ENCODE measurements at places on chromosomes 4 and X.

DNA sequence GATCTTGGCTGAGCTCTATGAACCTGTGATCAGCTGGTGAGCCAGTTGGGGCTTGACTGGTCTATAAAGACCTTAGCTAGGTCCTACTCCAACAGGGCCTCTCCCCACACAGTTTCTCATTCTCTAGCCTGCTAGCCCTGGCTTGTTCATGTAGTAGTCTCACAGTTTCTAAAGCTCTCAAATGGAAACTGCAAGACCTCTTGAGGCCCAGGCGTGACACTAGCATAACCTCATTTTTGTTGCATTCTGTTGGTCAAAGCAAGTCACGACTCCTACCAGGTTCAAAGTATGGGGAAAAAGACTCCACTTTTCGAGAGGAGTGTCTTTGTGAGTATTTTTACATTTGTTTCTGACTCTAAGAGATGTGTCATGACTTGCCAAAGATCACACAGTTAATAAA lies 50.9 kb downstream of the CEP44 start:
- DNase-seq = no peak

DNA sequence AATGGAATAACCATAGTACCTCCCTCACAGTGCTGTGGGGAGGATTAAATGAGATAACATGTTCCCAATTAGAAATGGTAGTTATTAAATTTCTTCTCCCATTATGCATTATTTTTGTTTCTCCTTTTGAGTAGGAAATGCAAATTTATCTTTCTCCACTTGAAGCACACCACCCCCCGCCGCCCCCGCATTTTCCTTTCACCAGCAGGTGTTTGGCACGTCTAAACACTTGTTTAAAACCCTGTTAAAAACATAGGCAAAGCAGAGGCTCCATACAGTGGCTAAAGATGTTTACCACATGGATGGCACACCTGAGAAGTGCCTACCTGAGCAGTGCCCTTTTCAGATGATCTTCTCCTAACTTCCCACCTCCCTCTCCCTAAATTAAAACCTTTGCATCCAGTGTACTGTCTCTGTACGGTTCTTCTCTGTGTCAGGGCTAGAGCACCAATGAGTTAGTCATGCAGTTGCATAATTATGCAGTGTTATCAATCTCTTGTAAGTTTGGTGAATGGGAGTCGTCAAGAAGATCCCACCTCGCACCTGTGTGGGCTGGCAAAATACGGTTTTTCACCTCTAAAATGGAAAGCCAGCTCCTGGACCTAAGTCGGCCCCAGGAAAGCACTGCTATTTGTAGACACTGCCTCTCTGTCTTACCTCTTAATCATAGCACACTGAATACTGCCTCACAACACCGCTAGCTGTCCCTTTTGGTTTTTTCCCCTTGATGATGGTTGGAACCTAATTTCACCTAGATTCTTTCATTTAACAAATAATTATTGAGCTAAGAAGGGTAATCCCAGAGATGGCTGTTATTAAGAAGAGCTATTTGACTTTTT lies 122.0 kb downstream of the CT47B1 start:
- no peak for DNase-seq

- no peak for DNase-seq
These were observed 3.5 kb upstream of the SERTM2 start for GRCh38 chrX:111507933-111508332.

DNA sequence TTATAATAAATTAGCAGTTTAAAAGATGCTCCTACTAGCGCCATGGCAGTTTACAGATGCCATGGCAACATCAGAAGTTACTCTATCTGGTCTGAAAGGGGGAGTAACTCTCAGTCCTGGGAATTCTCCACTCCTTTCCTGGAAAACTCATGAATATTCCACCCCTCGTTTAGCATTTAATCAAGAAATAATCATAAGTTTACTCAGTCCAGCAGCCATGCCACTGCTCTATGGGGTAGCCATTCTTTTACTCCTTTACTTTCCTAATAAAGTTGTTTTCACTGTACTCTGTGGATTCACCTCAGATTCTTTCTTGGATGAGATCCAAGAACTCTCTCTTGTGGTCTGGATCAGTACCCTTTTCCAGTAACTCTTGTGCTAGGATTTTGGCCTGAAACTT lies 52.3 kb downstream of the GUCY1B1 start:
- no peak for DNase-seq

DNA sequence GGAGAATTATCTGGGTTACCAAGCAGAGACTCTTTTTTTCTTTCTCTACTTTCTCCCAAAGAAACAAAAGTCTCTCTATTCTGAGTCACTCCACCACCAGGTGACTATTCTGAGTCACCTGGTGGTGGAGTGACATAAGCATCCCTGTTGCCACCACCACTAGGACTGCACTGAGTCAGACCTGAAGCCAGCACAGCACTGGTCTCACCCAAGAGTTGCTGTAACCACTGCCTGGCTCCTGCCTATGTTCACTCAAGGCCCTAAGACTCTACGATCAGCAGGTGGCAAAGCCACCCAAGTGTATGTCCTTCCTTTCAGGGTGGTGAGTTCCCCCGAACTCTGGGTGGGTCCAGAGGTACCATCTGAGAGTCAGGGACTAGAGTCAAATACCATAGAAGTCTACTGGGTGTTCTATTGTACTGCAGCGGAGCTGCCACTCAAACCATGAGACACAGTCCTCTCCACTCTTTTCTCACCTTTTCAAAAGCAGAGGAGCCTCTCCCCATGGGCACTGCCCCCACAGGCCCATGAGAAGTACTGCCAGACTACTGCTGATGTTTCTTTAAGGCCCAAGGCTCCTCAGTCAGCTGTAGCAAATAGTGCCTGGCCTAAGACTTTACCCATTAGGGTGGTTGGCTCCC lies 209.6 kb upstream of the IRS4 start:
- no peak for DNase-seq

GRCh38 chrX:24482823-24483415 lies 17.8 kb downstream of the PDK3 start:
- no peak for DNase-seq

- no peak for DNase-seq
These were observed 59.1 kb downstream of the CASP3 start for GRCh38 chr4:184590196-184590595.

DNA sequence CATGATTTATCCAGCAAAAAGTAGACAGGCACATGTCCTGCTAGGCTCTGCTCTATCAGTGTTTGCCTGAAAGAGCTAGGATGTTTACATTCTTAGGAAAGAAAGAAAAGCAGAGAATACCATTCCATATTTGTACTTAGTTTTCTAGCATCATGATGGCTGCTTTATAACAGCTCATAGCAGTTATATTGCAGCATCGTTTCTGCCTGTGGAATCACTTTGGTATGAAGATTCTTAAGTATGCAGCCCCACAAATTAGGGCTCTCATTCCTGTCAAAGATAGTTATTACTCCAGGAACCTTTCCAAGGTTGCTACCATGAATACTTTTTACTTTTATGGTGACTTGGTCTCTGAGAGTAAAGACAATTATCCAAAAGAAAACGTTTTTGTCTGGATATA lies 119.0 kb upstream of the MYOZ2 start:
- no peak for DNase-seq

GRCh38 chr4:1247864-1248244 lies 1.1 kb downstream of the CTBP1 start:
- no peak for DNase-seq

DNA sequence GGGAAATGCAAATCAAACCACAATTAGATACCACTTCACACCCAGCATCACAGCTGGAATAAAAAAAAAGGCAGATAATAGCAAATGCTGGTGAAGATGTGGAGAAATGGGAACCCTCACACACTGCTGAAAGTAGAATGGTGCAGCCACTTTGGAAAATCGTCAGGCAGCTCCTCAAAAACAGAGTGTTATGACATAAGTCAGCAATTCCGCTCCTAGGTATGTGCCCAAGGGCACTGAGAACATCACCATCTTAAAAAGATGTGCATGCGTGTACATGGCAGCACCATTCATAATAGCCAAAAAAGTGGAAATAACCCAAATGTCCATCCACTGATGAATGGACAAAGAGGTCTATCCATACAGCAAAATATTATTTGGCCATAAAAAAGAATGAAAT lies 28.0 kb downstream of the HMX1 start:
- DNase-seq = no peak

DNA sequence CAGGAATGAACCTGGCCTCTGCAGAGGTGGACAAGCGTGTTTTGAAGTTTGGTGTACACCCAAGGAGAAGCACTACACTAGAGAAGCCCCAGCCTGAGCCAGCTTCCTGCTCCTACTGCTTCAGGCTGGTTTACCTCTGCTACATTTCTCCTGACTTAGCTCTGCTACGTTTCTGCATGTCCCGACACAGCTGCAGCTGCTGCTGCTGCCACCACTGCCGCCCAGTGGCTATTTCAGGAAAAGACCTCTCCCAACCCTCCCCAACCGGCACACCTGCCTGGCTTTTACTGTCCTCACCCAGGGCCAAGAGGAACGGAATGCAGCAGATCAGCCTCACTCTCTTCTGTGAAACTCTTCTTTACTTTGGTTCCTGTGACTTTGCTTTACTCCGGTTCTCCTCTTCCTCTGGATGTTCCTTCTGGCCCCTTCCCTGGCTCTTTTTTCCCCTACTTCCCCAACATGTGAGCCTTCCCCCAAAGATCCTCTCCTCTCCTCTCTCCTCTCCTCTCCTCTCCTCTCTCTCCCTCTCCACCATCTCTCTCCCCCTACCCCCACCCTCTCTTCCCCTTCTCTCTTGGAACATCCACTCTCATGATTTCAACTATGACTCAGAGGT lies 3.1 kb upstream of the P2RY4 start:
- DNase-seq = no peak

- DNase-seq = no peak
These were observed 147.2 kb upstream of the SFRP2 start for GRCh38 chr4:153936121-153936520.

DNA sequence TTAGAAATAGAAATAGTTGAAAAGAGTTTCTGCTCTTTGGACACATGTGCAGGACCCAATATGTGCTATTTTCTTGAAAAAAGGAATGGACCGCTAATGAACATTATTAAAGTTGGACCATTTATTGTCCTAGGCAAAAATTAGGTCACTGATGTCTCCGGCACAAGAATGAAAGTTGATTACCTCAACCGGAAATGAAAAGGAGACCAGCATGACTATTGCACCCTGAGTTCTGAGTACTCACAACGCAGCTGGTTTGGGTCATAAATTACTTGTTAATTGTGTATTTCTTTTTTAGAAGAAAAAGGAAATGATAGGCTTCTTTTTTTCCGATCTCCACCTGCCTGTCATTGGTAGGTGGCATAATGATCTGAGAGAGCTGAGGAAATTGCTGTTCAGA lies 232.7 kb downstream of the ARHGAP24 start:
- no peak for DNase-seq

- no peak for DNase-seq
These were observed 3.1 kb downstream of the PDGFC start for GRCh38 chr4:156968479-156968984.

DNA sequence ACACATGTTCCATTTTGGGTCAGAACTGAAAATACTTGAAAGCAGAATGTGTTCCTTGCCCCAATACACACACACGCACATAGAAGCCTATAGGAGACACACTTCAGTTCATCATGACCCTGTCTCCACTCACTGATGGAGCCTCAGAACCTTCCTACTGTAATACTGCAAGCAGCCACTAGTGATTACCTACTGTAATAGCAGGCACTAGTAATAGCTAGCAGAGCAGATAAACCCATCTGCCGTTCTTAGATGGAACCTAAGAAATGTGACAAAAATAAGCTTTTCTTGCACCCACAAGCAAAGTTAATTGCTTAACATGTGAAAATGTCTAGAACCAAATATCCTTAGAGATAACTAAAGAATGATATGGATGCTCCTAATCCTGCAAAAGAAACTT lies 13.6 kb downstream of the AMTN start:
- DNase-seq = no peak

DNA sequence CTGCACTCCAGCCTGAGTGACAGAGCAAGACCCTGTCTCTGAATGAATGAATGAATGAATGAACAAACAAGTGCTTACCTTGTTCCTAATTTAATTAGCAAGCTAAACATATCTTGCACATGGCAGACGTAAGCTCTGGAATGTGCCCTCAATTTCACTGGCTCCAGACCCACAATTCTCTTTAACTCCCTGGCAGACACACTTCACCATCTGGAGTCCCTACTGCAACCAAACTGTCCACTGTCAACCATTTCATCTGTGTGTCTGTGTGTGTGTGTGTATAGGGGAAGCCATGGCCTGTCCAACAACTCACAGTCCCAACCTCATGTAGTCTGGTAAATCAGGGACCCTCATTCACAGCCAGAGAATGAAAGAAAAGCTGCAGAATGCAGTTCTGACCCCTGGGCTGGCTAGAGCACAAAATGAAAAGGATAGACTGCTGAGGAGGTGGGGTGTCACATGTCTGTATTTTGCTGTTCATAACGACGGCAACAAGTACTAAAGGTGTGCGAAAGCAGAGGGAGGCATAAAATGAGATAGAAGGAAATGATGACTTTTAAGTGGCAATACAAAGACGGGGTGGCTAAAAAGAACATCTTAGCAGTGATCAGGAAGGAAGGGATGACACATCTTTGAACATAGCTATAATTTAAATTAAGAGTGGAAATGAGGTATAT lies 114.1 kb downstream of the TSPAN5 start:
- DNase-seq = no peak

DNA sequence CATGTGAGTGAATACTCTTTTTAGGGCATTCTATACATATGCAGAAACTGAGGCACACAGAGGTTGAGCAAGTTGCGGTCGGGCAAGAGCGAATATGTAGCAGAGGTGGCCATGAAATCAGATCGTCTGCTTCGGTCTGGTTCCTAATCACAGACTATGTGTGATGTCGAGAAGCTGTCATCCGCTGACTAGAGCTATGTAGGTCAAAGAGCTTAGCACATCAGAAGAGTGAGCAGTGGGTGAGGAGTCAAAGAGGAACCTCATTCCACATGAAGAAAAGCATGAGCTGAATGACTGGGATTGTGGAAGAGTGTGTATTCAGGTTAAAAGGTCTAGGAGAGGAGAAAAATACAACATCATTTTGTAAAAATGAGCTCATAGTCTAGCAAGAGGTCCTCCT lies 19.0 kb downstream of the GAB3 start:
- DNase-seq = no peak

DNA sequence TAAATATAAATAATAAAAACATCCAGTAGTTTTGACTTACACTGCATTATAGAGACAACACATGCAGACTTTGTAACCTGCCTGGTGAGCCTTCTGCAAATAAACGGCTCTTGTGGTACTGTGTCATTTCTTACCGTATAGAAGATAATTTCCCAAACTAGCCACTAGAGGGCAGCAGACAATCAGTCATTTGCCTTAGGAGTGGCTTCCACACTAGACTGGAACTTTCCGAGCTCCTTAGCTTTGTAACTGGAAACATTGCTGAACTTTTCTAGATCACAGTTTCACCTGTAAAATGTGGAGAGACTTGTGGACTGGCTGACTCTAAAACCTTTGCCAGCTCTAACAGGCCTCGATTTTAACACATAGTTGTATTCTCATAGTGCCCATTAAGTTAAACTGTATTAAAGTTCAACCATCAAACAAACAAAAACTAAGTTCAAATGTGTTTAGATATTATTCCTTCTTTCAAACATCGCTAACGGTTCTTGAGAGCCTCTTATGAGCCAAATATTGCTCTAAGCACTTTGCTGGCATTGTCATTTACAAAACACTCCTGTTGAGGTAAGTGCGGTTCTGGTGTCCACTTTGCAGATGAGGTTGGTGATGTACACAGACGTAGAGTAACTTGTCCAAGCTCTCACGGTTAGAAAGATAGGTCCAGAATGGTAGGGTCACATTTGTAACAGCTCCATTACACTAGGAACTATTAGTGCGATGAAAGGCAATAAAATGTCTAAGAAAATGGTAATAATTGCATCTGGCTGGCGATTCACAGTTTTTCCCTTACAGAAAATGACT lies 345.5 kb downstream of the ANK2 start:
- no peak for DNase-seq

All from D721Med (cell line).